Stimulated activated CD4-positive, alpha-beta T cell treated with anti-CD3 and anti-CD28 coated beads, TNF-alpha, amount 100 ng/mL, for 1 hour (primary cell): ENCODE measurements at places on chromosomes 1 and 21.

DNA sequence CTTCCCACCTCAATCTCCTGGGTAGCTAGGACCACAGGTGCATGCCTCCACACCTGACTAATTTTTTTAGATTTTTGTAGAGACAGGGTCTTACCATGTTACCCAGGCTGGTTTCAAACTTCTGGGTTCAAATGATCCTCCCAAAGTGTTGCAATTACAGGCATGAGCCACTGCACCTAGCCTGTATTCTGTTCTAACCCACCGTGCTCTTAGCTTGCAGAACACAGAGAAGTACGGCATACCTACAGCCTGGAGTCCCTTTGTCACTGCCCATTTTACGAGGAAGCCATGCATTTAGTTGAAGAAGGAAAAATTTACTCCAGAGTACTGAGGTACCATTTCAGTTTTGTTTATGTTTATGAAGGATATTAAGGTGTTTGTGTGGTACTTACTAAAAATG lies 29.7 kb upstream of the NEXN start:
- DNase-seq = no peak

- peak; percentile 58 for DNase-seq
Observed at GRCh38 chr1:156727926-156728598, at the start of gene METTL25B. Gene METTL25B, plus strand, starts transcription at chr1:156728469. Its CDS starts 636 bp downstream, at chr1:156729105.

DNA sequence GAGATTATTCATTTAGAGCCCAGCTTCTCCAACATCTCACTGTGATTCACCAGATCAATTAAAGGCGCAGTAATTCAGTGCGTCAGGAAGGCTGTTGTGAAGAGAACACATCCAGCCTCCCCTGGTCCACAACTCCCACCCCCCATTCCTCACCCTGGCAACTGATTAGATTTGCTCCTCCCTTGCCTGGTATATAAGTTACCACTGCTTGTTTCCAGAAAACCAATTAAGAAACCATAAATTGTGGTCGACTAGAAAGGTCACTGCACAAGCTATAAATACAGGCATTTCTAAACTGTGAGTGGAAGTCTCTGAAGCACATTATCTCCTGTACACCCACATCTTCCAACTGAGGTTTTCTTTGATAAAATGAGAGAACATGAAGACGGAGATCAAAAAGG lies 41.9 kb downstream of the FAM163A start:
- no peak for DNase-seq

DNA sequence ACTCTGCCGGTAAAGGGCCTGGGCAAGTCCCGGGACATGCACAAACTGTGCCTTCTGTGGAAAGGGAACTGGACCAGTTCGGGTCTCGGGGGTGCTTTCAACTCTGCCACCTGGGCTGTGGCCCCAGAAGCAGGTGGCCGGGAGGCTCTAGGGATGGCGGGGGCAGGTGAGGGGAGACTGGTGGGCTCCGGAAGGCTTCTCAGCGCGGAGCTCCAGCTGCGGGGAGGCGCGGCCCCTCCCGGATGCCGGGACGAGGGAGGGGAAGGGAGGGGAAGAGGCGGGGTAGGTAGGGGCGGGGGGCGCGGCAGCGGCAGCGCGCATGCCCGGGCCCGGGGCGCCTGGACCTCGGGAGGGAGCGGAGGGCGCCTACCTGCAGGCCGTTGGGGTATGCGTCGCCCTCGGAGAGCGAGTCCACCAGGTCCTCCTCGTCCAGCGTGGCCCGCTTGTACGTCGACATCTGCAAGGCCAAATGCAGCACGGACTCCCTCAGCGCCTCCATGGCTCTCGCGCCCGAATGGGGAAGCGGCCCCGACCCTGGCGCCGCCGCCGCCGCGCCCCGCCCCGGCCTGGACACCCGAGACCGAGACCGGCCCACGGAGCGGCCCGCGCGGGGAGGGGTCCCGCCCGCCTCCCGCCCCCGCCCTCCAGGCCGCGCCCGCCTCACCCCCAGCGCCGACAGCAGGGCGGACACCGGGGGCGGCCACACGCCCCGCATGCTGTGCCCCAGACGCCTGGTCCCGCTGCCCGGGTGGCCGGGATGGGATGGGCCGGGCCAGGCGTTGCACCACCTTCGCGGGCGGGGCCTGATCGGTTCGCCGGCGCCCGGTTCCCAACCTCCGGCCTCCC lies at the start of gene ECE1:
ECE1 (minus strand) TSS at position 764 of the 846 bp plus-strand sequence; CDS start at position 715, 49 bp downstream.
- DNase-seq = peak; percentile 21

DNA sequence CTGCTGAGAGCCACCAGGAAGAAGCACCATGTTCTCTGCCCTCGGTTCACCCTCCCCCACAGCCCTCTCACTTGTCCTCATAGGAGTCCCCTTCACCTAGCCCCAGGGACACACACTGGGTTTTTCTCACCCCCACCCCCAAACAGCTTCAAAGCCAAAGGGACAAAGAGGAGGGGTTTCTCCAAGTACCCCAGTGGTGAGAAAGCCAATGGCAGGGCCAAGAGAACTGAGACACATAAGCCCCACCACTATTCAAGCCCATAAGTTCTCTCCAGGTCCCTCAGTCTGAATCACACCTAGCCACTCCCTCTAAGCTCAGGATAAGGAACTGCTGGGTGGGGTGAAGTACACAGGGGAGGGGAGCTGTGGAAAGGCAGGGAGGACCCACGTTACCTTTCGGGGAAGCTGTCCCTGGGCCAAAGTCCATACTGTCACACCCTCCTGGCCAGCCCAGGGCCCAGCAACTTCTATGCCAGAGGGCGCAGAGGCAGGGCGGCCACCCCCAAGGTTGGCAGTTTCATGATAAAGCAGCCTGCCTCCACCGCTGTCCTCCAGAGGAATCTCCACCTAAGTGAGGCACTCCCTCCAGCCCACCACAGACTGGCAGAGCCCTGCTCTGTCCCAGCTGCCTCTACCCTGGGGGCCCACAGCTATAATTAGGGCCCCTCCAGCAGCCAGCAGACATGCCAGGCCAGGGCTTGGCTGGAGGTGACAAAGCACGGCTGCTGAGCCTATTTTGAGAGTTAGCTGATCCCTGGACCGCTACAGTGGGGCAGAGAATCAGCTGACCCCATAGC lies 39.0 kb upstream of the PPP1R15B start:
- DNase-seq = no peak

GRCh38 chr1:61171974-61172373 lies 89.6 kb downstream of the NFIA start:
- no peak for DNase-seq

- DNase-seq = no peak
Observed at GRCh38 chr1:44964396-44964795, 22.0 kb downstream of the EIF2B3 start.

DNA sequence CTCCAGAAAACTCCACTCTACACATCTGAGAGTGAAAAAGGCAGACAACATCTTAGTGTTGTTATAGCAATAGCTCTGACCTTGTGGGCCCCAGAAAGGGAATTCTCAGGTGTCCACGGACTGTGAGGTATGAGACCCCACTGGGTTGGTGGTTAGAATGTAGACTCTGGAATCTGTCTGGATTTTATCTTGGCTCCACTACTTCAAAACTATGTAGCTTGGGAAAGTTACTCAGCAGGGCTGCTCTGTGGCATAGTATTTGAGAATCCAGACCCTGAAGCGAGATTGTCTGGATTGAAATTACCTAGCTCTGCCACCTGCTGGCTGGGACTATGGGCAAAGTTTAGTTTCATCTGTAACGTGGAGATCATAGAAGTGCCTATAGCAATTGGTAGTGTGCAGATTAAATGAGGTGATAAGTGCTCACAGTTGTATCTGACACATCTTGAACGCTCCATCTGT lies 25.8 kb downstream of the PRDM2 start:
- peak; percentile 38 for DNase-seq

- no peak for DNase-seq
Observed at GRCh38 chr21:36976882-36977651, 10.6 kb upstream of the HLCS start.
